AML-193 (cell line): ENCODE measurements at places on chromosomes 6 and 20.

DNA sequence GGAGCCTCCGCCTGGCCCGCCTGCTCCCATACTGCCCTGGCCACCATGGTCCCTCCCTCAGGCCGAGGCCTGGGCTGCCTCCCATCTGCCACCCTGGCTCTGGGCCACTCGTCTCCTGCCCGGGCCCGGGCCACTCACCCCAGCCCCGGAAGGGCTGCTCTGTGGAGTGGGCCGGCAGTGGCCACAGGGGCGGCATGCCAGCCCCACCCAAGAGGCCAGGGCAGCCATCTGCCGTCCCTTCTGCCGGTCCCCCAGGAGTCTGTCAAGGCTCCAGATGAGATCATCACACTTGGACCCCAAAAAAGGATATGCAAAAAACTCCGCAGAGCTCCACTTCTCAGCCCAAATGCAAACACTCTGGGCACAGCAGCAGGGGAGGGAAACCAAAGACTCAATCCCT, 23.8 kb upstream of the TLDC2 start:
- no peak for DNase-seq

- no peak for DNase-seq
Measured at GRCh38 chr6:15352220-15352619, 106.4 kb downstream of the JARID2 start.

- no peak for DNase-seq
Measured at GRCh38 chr20:35845561-35845960, 73.7 kb downstream of the PHF20 start.

DNA sequence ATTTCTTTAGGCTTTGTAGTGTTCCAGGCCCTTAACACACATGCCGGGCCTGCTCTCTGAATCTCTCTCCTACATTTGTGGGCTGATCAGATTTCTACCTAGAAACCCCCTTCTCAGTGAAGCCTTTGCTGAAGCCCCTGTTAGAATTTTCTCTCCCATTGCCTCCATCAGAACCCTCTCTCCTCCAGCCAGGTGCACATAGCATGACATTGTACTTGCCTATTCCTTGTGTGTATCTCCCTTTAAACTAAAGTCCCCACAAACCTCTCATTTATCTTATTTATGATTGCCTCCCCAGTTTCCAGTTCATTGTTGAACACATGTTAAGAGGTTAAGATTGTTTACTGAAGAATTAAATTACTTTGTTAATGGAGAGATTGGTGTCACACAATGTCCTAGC, 325.5 kb upstream of the CITED2 start:
- no peak for DNase-seq

- no peak for DNase-seq
Measured at GRCh38 chr6:133262804-133263203, 21.6 kb downstream of the EYA4 start.

- DNase-seq = no peak
Measured at GRCh38 chr6:16949716-16950115, 152.1 kb upstream of the STMND1 start.

GRCh38 chr6:143111443-143111842, 50.8 kb downstream of the AIG1 start:
- DNase-seq = no peak

DNA sequence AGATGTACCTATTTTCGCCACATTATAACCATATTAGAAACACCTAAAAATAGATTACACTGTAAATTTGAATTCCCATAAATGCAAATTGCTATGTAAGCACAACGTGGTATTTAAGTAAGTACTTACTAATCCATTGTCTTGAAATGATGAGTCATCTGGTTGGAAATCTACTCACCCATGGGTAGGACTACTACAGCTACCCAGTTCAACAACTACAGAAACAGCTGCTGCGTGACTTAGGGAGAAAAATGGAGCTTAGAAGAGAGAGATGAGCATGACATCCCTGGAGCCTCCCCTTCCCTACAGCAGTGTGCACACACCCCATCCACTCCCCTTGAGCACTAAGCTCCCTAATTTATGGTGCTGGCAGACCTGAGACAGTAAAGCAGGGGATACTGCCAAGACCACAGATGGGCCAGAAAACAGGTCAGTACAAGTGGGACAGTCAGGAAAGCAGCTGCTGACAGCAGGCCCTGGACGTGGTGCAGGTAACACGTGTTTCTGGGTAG, 26.9 kb downstream of the RRAGD start:
- no peak for DNase-seq

DNA sequence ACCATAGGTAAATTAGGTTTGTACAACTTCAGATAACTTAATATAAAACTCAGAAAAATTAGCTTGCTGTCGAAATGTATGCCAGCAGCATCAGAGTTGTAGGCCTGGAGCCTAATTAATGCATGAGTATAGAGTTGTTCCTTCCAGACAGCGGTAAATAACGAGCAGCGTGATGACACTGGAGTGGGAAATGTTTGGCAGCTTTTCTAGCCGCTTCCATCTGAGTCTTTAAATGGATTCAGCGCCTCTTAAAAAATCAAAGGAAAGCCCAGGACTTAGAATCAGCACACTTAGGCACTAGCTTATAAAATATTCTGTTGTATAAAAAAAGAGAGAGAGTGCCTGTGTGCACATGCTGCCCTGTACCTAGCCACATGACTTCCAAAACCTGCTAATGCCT, 43.7 kb upstream of the SYNJ2 start:
- no peak for DNase-seq

- no peak for DNase-seq
Measured at GRCh38 chr6:137264311-137265075, 45.3 kb upstream of the IFNGR1 start.

DNA sequence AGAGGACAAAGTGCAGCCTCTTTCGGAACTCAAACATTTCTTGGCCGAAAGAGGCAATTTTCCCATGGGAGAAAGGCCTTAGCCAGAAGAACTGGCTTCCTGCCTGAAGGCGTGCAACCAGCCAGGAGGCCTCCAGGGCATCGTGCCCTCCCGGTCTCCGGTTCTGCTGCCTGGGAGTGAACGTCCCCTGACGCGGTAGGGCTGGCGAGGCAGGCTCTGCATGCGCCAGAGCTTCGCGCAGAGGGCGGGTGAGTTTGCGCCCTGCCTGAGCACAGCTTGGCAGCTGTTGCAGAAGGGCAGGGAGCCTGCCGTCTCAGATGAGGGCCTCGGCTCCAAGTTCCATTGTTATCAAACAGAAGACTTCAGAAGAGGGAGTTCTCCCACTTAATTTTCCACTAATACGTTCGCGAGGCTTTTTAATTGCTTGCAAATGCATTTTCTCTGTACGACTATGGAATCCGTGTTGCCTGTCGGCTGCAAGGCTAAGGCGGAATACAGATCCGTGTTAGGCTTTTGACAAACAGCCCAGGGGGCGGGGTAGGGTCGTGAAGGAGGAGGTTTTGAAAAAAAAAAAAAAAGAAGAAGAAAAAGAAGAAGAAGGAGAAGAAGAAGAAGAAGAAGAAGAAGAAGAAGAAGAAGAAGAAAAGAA, 5.5 kb upstream of the TFAP2D start:
- no peak for DNase-seq

DNA sequence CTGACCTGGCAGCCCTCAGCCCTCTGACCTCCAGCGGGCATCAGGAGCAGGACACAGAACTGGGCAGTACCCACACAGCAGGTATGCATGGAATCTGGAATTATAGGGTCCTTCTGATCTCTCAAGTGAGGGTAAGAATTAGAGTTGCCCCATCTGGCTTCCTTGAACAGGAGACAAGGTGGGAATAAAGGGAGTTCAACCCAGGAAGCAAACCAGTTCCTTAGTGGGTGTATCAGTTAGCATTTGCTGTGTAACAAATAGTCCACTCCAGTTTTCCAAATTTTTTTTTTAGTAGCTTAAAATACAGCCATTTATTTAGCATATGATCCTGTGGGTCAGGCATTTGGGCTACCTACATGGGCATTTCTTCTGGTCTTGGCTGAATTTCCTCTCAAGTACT, 15.7 kb downstream of the MAVS start:
- DNase-seq = no peak

DNA sequence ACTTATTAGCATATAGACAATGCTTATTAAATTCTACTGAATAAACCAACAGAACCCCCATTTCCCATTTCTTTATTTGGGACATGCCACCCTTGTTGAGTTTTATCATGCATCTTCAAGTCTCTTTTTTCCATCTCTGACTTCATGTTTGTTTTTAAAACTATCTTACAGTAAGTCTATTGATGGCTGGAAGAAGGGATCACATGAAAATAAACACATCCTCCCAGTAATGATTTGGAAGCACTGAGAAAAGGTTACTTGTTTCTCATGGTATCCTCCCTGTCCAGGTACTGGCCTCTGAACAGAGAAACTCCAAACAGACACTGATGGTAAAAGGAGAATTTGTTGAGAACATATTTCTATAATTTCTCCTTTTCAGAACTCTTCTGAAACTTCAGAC, 74.9 kb downstream of the KIF13A start:
- DNase-seq = no peak

- no peak for DNase-seq
Measured at GRCh38 chr6:136864676-136865075, 42.3 kb downstream of the PEX7 start.

DNA sequence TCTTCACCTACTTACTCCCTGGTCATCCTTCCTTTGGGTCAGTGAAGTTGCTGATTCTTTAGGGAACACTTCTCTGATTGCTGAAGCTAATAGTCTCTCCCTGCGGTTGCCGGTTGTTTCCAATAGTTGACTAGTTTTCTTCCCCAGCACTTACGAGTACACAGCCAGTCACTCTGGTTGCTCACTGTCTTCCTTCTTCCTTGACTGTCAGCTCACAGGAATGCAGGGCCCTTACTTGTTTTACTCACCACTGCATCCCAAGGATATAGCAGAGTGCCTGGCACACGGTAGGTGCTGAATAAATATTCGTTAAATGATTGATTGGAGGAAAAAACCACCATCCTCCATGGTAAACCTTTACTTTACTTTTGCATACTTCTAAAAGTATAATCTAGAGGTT, 345.0 kb downstream of the QKI start:
- no peak for DNase-seq

GRCh38 chr20:574297-574942, 30.8 kb upstream of the CSNK2A1 start:
- DNase-seq = no peak

DNA sequence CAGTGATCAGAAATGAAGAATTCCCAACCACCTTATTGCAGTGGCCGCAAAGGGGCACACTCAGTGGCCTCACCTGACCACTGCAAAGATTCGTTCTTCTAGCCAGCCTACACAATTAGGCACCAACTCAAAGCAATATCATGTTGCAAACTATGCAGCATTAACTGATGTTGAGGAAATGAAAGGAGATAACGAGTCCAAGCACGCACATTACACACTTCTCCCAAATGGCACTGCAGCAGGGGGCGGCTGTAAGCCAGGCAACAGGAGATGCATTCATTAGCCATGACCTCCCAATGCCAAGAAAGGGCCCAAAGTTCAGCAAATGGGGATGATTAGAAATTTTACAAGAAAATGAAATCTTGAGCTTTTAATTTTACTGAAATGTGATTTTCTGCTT, 39.3 kb downstream of the ATXN1 start:
- DNase-seq = no peak

GRCh38 chr20:18637224-18637623, 49.4 kb downstream of the DTD1 start:
- DNase-seq = no peak

- DNase-seq = no peak
Measured at GRCh38 chr6:158087224-158087867, 80.7 kb downstream of the SERAC1 start.

GRCh38 chr20:5714261-5715041, 35.8 kb upstream of the SHLD1 start:
- no peak for DNase-seq

DNA sequence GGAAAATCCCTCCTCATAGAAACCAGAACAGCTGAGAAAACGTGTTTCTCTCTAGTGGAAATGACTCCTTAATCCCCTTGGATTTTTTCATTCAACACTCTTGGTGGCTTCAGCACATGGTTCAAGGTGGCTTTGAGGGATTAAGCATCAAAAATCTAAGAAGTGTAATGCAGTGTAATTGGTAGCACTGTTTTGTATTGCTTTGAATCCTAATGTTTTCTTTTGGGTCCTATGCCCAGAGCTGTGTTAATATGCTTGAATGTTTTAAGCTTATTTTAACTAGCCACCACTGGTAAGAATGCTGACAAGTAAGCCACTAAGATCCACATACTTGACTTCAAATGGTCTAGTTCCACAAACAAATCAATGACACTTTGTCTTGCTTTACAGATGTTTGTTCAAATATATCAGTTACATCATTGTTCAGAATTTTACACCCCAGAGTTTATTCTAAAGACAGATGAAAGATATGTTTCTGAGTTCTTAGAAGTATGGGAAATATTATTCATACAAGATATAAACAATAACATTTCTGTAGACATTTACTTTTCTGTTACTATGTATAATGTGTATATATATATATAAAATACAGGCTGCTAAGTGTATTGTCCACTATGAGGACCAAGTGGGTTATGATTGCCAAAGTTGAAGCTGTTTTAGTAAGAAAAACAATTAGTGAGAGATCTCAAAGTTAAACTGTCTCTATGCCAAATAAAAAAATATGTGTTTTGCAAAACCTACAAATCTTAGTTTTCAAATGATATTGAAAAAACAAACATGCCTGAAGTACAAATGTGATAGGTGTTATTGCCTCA, 220.8 kb downstream of the OGFRL1 start:
- DNase-seq = no peak

- DNase-seq = no peak
Measured at GRCh38 chr6:90406957-90407356, 110.3 kb upstream of the BACH2 start.

- peak; percentile 87 for DNase-seq
Measured at GRCh38 chr6:44096612-44097011, 30.6 kb downstream of the MRPL14 start.

GRCh38 chr6:15170126-15170525, 75.7 kb upstream of the JARID2 start:
- no peak for DNase-seq

- no peak for DNase-seq
Measured at GRCh38 chr6:14512246-14512645, 394.7 kb downstream of the CD83 start.

GRCh38 chr6:159351707-159352106, 182.5 kb downstream of the FNDC1 start:
- DNase-seq = no peak

DNA sequence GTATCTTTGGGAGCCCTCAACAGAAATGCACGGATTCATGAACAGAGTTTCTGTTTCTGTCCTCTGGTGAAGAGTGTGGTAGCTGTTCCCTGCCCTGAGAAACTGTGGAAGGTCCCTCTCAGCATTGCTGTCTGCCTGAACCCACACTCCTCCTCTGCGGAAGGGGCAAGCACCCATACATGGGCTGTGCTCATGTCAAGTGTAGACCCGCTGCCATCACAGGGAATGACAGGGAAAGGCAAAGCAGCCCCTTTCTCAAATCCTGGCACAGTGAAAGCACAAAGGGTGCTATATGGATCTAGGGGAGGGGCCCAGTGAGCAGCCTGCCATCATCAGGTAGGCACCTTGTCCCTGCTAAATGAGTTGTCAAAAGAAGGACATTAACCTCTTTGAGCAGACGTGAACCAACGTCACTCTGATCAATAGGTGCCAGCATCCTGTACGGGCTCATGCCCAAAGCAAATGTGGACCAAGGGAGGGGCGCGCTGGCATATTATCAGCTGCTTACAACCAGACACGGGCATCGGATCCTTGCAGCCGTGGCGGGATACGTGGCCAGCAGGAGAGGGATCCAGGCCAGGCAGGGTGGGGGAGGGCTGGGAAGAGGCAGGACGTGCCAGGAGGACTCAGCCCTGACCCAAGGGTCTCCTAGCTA, 231.2 kb upstream of the PMEPA1 start:
- DNase-seq = no peak

- DNase-seq = no peak
Measured at GRCh38 chr20:6504826-6505225, 262.7 kb upstream of the BMP2 start.

- DNase-seq = no peak
Measured at GRCh38 chr20:2746636-2747265, 53.7 kb downstream of the CPXM1 start.
